ENCODE measurements at places on chromosomes 12 and 14.

DNA sequence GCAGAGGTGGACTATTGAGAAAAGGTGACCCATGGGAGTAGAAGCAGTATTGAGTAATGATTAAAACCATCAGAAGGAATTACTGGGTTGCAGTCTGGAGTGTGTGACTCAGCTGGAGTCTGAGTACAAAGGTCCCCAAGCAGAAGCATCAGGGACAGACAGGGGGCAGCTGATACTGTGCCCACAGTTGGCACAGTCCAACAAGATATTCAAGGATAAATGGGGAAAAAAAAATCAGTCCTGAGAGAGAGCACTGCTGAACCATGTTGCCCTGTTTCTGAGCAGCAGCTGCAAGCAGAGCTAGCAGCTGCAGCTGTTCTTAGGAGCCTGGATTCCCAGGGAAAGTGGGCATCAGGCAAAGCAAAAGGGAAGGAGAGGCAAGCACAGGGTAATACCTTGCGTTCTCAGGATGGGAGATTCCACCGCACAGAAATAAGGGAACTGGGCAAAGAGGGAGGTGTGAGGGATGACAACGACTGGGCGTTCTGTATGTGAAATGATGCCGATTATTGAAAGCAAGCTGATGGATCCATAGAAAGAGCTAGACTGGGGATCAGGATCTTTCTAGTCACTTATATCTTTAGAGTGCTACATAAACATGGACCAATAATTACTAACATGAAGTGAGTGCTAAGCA, 17.7 kb downstream of the NEUROD4 start:
- H3K4me1 ChIP-seq = no peaks in the 10 kb centered on the region
- H3K27me3 ChIP-seq = no peaks in the 10 kb centered on the region
- no peak for DNase-seq
- no peaks in the 10 kb centered on the region for H3K36me3 ChIP-seq

- no peaks in the 10 kb centered on the region for H3K4me1 ChIP-seq
- no peaks in the 10 kb centered on the region for H3K36me3 ChIP-seq
Measured at GRCh38 chr14:28671425-28671824, 95.2 kb upstream of the FOXG1 start.

DNA sequence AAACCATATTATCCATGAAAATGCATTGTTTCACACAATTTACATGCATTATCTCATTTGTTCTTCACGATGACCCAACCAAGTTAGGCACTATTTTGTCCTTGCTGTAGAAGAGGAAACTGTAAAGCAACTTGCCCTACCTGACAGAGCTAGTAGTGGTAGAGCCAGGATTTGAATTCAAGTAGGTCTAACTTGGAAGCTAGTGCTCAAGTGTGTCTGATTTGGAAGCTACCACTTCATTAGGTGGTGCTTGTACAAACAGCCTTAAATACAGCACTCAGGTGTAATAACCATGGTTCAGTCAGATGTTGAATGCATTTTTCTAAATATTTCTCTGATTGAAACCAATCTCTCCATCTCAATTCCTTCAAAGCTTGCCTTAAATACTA, 123.6 kb downstream of the PAWR start:
- H3K27ac ChIP-seq = no peak overlapping the region
- no peak for DNase-seq
- no peaks in the 10 kb centered on the region for H3K4me1 ChIP-seq
- no peak overlapping the region for H3K4me3 ChIP-seq
- H3K36me3 ChIP-seq = no peaks in the 10 kb centered on the region
- no peaks in the 10 kb centered on the region for H3K27me3 ChIP-seq

GRCh38 chr12:12983420-12984035, 16.5 kb downstream of the HEBP1 start:
- no peak overlapping the region for H3K4me3 ChIP-seq
- no peak overlapping the region for H3K27ac ChIP-seq
- peaks cover 20% of the 10 kb centered on the region for H3K4me1 ChIP-seq
- H3K36me3 ChIP-seq = peaks cover 19% of the 10 kb centered on the region
- DNase-seq = no peak
- no peaks in the 10 kb centered on the region for H3K27me3 ChIP-seq

DNA sequence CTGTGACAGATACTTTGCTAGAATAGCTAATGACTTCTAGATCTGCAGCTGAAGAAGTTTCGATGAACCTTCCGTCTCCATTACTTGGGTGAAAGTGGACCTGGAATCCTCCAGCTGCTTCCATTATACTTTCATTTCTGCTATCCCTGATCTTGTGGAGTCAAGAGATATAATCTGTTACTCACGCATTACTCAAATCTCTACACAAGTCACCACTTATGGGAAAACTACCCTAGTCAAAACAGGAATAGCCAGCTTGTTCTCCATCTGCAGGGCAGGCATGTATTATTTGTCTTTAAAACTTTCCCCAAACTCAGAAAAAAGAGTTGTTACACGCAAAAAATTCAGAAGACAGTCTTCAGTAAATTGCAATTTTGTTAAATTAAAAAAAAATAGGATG, 2.8 kb upstream of the KTN1 start:
- H3K4me3 ChIP-seq = no peak overlapping the region
- H3K4me1 ChIP-seq = peaks cover 25% of the 10 kb centered on the region
- H3K36me3 ChIP-seq = no peaks in the 10 kb centered on the region
- no peak overlapping the region for H3K27ac ChIP-seq

DNA sequence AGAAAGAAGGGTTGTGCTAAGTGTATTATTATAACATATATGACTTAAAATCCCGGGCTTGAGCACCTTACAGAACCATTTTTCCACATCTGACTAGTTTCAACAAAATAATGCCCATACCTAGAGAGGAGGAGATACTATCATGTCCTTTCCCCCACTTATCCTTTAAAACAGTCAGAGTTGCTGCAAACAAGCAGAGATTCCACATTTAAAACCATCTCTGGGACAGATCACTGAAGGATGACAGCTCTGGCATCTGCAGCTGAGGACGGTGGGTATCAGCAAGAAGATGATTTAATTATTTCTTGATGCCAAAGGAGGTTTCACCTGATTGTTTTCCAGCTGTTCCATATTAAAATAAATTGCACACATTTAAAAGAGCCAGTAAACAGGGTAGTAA, 328.0 kb upstream of the TMTC1 start:
- H3K27ac ChIP-seq = no peak overlapping the region
- no peak for DNase-seq
- no peaks in the 10 kb centered on the region for H3K4me1 ChIP-seq
- no peaks in the 10 kb centered on the region for H3K36me3 ChIP-seq
- no peaks in the 10 kb centered on the region for H3K27me3 ChIP-seq
- no peak overlapping the region for H3K4me3 ChIP-seq

DNA sequence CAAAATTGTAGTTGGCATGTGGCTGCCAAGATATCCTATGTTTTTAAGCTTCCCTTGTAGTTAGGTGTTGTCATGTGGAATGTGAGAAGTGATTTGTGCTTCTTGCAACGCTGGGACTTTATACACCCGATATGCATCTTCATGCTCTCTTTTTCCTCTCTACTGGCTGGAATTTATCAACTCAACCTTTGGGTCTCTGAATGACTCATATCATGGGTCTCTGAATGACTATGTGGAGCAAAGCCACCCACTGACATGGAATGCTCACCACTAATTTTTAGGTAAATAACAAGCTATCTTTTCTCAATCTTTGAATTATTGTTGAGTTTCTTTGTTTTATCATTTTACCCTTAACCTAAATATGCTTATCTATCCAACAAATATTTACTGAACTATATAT, 144.6 kb downstream of the ATP23 start:
- H3K4me1 ChIP-seq = peaks cover 4% of the 10 kb centered on the region
- H3K36me3 ChIP-seq = no peaks in the 10 kb centered on the region
- DNase-seq = peak; percentile 90
- no peaks in the 10 kb centered on the region for H3K27me3 ChIP-seq

DNA sequence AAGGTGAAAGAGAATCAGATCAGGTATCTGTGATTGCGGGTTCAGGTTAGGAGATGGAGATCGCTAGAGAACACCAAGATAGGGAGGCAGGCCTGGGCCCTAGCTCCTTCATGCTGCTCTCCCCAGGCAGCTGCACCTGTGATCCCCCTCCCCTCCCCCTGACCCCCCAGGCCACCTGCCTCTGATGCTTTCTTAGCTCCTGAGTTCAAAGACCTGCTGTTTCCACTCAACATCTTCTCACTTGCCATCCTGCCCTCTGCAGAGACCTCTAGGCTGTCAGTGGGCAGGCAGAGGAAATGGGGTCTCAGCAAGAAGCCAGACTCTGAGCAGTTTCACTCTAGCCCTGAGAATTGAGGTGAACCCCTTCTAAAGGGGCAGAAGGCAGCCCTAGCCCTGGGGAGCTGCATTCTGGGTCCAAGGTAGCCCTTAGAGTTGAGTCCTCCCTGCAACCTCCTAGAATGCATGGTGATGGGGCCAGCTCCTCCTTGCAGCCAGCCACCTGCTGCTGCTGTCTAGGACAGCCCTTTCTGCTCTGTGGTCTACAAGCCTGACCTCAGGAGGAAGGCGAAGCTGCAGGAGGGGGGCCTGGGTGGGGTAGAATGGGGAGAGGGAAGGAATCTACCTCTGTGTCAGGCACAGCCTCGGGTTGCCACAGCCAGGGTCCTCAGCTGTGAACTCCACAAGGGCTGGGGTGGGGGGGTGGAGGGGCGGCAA, 6.4 kb upstream of the SLC48A1 start:
- H3K4me3 ChIP-seq = no peak overlapping the region
- peaks cover 25% of the 10 kb centered on the region for H3K4me1 ChIP-seq
- H3K27ac ChIP-seq = no peak overlapping the region
- H3K36me3 ChIP-seq = no peaks in the 10 kb centered on the region

- peak overlapping the region; percentile 59 for H3K4me3 ChIP-seq
- H3K27ac ChIP-seq = peak overlapping the region; percentile 90
- H3K27me3 ChIP-seq = no peaks in the 10 kb centered on the region
- DNase-seq = no peak
- H3K36me3 ChIP-seq = no peaks in the 10 kb centered on the region
- H3K4me1 ChIP-seq = peaks cover 36% of the 10 kb centered on the region
Measured at GRCh38 chr12:57852620-57853500, 6.3 kb upstream of the CTDSP2 start.

DNA sequence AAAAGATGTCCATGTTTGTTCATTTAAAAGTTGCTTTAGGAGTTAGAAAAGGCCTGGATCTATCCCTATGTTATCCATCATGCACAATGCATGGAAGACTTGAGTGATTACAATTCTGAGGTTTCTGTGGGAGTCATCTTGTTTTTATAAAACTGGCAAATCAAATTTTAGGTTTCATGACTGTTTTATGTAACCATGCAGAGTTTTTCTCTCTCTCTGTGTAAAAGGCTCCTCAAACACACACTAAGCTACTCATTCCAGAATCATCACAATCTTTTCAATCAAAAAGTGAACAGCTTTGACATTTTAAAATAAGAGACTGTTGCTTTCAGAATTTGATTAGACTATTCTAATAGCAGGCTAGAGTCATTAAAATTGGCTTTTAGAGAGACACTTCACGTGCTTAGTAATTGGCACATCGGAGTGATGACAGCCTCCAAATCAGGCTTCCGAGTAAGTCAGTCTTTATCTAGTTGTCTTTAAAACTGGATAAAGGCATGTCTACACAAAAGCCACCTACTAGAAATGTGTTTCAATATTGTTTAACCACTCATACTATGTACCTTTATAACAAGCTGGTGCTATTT, 31.9 kb downstream of the PRICKLE1 start:
- H3K4me1 ChIP-seq = no peaks in the 10 kb centered on the region
- no peaks in the 10 kb centered on the region for H3K27me3 ChIP-seq
- no peak for DNase-seq

GRCh38 chr12:40208707-40209446, 15.9 kb upstream of the LRRK2 start:
- DNase-seq = no peak
- no peaks in the 10 kb centered on the region for H3K27me3 ChIP-seq
- H3K4me1 ChIP-seq = no peaks in the 10 kb centered on the region
- no peak overlapping the region for H3K27ac ChIP-seq

GRCh38 chr14:36843410-36843809, 181.8 kb downstream of the PAX9 start:
- no peak overlapping the region for H3K27ac ChIP-seq
- no peak for DNase-seq
- H3K4me3 ChIP-seq = no peak overlapping the region
- H3K36me3 ChIP-seq = no peaks in the 10 kb centered on the region
- H3K27me3 ChIP-seq = no peaks in the 10 kb centered on the region
- H3K4me1 ChIP-seq = no peaks in the 10 kb centered on the region

DNA sequence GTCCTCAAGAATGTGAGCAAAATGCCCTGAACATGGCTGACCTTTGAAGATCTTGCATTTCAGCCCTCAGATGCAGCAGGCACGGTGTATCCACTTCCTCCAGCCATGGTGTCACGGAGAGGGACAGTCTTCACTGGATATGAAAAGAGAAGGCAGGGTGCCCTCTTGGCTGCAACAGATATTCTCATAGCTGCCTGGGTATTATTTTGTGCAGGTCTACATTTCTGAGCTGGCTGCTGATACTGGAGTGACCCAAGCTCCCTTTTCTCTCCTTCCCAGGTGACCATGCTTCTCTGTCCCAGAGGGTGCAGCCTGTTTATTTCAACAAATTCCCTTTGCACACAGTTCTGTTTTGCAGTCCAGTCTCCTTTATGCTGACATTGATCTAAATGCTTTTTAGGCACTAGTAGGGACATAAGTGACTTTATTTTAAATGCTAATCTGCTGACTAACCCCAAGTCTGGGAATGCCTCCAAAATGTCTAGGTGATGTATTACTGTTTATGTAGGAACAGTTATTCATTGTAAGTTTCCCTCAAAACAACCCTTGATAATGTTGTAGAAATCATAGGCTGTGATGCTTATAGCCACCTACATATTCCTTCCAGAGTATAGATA, 17.4 kb upstream of the PYGL start:
- peaks cover 40% of the 10 kb centered on the region for H3K4me1 ChIP-seq
- no peak overlapping the region for H3K4me3 ChIP-seq
- peak overlapping the region; percentile 75 for H3K27ac ChIP-seq
- no peaks in the 10 kb centered on the region for H3K36me3 ChIP-seq
- no peaks in the 10 kb centered on the region for H3K27me3 ChIP-seq

DNA sequence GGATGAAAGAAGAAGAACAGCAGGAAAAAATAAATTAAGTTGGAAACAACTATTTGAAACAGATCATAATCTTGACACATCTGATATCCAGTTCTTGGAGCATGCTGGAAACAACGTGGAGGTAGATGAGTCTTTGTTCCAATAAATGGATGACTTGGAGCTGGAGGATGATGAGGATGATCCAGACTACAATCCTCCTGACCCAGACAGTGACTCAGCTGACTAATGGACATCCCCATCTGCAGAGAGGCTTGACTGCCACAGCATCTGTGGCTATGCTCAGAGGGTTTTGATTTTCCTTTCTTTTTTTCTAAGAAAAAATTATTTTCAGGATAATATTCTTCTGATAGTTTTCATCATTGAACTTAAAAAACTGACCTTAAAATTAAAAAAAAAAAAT, 6.2 kb upstream of the ZDHHC17 start:
- no peaks in the 10 kb centered on the region for H3K36me3 ChIP-seq
- no peak overlapping the region for H3K4me3 ChIP-seq
- no peaks in the 10 kb centered on the region for H3K27me3 ChIP-seq
- no peaks in the 10 kb centered on the region for H3K4me1 ChIP-seq

GRCh38 chr12:19506497-19506896, 67.2 kb downstream of the AEBP2 start:
- no peaks in the 10 kb centered on the region for H3K36me3 ChIP-seq
- no peaks in the 10 kb centered on the region for H3K27me3 ChIP-seq
- no peak for DNase-seq
- H3K27ac ChIP-seq = no peak overlapping the region
- H3K4me3 ChIP-seq = no peak overlapping the region

All from esophagus muscularis mucosa (tissue), 4 donors.